Activated T-helper 17 cell treated with anti-CD3 and anti-CD28 coated beads, Interleukin-2, amount 50 U/mL, for 72 hours (primary cell): ENCODE measurements at places on chromosomes 7 and 10.

- no peak for ATAC-seq
Observed at GRCh38 chr7:139808427-139808826, 20.6 kb upstream of the TBXAS1 start.

DNA sequence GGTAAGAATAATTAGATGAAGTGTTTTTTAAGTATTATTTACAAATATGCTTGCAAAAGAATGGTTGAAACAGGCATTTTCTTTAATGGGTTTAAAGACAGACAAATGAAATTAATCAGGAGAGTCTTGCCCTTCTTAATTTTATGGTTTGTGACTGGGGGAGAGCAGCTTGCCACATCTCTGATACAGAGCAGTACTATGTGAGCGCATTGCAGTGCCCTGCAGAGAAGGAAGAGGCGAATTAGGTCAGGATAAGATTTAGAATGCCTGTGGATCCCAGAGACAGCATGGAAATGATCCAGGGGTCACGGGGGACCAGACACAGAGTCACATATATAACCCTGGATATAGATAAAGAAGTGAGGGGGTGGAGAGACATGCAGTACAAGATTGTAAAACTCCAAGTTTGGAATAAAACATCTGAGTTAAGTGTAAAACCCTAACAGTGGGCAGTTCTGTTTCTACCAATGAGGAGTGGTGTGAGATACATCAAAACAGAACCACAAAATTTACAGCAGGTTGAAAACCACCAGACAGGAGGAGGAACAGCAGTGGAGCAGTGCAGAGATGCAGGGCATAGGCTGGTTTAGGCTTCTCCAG is 125.5 kb downstream of the FAM204A start:
- ATAC-seq, result no peak

DNA sequence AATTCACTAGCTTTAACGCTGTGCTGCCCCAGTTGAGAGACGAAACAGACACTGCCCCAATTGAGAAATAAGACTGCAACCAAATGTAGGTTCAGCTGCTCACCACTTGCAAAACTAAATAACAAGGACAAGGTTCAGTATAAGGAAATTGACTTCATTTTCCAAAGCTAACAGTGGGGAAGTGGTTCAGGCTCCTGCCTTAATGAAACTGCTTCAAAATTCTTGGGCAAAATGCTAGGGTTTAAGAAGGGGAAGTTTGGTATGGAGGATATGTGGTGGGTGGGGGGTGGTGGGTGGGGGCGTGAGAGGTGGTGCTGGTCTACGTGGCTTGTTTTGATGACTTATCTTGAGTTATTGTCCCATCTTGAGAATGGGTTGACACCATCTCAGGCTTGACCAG is 21.8 kb downstream of the MRPL32 start:
- ATAC-seq, result no peak

- ATAC-seq, result no peak
Observed at GRCh38 chr7:129334473-129334872, 99.8 kb upstream of the STRIP2 start.

DNA sequence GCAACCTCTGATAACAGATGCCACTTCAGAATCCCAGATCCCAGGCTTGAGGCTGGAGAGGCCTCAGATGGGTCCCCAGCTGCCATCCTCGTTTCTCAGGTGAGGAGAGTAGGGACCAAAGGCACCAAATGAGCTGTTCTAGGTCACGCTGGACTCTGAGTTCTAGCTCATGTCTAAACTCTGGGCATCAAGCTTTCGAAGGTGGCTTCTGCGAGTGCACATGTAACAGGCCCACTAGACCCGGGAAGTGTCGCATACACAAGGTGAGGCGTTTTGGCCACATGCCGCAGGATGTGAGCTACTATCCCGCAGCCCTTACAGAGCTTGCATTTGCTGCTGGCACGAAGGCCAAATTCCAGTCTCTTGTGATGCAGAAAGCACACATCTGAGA is 355.1 kb upstream of the SHH start:
- no peak for ATAC-seq

DNA sequence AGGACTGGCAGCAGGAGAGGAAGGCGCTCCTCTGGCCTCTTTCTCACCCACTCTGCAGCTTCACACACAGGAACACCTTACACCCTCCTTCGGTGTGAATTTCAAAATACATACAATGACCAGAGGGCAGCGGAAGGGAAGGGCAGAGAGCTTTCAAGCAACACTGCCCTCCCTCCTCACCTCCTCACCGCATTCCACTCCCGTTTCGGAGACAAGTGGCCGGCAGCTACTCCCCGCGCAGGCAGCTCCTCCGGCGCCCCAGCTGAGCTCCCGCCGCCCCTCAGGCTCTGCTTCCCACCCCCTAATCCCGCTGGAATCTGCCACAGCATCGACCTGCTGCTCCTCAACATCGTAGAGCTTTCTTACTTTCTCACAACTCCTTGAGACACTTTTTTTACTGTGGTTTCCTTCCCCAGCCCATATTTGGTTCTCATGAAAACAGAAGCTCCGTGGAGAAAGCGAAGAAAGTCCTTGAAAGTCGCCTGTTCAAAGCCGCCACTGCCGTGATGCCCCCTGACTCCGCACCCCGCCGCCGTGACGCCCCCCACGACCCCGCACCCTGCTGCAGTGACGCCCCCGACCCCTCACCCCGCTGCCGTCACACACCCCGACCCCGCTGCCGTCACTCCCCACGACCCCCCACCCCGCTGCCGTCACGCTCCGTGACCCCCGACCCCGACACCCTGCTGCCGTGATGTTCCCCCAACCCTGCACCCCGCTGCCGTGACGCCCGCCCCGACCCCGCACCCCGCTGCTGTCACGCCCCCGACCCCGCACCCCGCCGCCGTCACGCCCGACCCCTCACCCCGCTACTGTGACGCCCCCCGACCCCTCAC is 14.6 kb upstream of the GPER1 start:
- no peak for ATAC-seq

DNA sequence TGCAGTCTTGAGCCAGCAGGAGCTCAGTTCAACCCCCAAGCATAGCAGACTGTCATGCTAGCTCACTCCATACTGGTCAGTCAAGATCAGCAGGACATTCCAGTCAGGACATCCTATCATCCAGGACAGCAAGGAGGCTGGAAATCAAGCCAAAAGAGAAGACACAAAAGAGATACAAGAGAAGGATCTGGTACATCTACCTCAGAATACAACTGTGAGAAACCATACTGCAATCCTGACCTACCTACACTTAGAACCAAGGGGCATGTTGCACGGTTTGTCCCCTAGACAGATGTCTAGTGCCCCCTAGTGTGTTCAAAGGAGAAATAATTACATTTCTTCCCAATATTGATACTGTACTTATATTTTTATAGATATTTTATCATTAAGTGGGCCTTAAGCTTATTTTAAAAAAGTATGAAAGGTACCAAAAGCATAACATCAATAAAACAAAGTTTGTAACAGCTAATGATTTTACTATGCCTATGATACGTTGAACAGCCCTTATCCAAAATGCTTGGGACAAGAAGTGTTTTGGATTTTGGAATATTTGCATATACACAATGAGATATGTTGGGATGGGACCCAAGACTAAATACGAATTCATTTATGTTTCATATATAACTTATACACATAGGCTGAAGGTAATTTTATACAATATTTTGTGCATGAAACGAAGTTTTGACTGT is 26.7 kb downstream of the ERCC6 start:
- ATAC-seq, result peak; percentile 38

DNA sequence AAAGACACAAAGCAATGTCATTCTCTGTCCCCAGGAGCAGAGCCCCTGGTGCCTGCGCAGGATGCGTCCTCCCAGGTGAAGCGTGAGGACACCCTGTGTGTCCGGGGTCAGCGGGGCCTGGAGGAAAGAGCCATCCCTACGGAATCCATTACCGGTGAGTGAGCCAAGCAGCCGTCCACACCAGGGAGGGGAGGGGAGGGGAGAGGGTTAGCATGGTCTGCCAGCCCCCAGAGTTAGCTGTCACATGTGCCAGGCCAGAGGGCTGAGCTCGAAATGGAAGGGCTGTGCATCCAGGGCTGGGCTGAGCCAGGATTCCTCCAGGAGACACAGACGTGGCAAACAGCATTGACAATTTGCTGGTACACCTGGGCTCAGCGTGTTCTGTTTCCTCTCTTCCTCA is 15.2 kb downstream of the ZNF282 start:
- no peak for ATAC-seq

DNA sequence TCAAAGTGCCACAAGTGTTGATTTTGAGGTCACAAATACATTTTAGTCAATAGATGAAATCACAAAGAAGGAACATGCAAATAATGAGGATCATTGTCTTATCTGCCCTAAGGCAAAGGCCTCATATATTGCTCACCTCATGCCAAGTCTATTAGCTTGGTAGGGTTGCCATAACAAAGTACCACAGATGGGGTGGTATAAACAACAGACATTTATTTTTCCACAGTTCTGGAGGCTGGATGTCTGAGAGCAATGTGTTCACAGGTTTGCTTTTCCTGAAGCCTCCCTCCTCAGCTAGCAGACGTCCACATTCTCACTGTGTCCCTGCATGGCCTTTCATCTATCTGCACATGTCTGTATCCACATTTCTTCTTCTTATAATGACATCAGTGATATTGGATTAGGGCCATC is 59.6 kb downstream of the RELN start:
- no peak for ATAC-seq

GRCh38 chr7:124575176-124575575 is 190.4 kb downstream of the GPR37 start:
- ATAC-seq, result no peak

- no peak for ATAC-seq
Observed at GRCh38 chr7:46322937-46323336, 401.9 kb upstream of the IGFBP3 start.

GRCh38 chr10:12719365-12719764 is 282.1 kb downstream of the CCDC3 start:
- peak; percentile 27 for ATAC-seq

DNA sequence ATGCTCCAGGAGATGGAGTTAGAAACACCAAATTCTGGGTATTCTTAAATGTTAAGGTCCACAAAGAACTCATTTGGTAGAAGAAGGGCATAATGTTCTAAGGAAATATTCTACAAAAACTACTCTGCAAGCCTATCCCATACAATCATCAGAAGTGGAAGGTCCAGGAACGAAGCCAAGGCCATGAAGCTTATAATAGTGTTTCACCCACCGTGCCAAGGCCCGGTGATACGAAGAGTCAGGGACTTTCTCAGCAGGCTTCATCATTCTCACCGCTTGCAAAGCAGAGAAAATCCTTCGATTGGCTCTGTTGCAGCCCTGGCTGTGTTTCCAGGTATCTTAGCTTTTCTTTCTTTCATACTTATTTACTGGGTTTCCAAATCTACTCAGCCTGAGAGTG is 351.9 kb upstream of the CELF2 start:
- no peak for ATAC-seq
